GDM1 (cell line): ENCODE measurements at places on chromosomes 1 and 21.

DNA sequence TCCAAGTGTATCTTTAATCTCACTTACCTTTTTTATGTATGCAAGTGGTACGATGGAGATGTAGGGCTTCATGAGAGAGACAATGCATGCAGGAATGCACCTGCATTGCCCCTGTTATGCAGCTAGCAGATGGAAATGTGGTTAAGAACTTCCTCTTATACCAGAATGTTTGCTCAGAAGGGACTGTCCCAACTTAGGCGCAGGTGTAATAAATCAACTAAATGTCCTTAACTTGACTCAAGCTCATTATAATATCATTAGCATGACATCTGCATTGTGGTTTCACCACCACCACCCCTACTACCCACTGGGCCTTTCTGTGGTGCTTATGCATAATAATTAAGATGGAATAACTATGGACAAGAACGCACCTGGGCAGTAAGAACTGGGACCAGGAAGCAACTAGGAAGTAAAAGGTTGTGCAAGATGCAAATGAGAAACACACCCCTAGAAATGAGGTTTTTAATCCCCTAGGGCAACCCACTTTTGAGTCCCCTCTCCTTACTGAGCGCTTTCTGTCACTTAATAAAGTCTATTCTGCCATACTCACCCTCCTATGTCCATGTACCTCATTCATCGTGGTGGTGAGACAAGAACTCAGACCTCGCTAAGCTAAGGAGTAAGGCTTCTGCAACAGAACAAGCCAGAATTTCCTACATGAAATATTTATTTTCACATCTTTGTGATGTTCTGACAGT, 1103.3 kb upstream of the B3GALT2 start:
- no peak for DNase-seq

- DNase-seq, result no peak
Measured at GRCh38 chr1:203488539-203488938, 5.4 kb upstream of the OPTC start.

GRCh38 chr1:223755992-223756775, 43.8 kb downstream of the CAPN2 start:
- DNase-seq, result no peak

DNA sequence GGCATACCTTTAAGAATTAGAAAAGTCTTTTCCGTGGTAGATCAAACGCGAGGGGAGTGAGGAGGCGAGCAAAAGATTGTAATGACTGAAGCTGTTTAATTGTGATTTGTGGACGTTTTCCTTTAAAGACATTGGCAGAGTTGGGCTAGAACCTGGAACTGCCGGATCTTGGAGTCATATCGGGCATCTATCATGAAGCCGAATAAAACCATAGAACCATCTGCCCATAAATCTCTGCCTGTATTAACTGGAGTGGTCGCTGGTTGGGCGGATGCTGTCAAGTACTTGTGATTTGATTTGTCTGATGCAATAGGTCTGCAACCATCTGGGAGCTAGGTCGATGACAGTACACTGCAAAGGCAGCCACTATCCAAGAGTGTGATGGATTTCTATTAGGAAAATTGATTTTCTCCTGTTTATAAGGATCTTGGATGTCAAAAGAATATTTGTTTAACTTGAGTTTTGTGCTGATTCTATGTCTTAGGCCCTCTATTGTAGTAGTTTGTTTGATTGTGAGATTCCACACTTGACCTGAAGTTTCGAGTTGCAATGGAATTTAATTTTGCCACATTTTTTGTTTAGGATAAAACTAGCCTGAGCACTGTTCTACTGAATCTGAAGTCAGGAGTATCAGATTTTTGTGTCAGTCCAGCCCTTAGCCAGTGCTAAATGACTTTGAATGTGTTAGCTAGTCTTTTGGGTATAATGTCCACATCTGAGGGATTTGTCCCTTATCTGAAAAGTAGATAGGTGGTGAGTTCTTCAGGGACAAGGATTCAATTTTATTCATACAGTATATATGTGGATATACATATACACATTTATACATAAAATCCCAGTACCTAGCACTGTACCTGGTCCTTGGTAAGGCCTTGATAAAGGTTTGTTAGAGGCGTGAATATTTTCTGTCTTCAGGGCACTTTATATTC, 1.2 kb downstream of the SARS1 start:
- DNase-seq, result no peak

- DNase-seq, result no peak
Measured at GRCh38 chr1:71630073-71630472, 549.2 kb upstream of the ZRANB2 start.

DNA sequence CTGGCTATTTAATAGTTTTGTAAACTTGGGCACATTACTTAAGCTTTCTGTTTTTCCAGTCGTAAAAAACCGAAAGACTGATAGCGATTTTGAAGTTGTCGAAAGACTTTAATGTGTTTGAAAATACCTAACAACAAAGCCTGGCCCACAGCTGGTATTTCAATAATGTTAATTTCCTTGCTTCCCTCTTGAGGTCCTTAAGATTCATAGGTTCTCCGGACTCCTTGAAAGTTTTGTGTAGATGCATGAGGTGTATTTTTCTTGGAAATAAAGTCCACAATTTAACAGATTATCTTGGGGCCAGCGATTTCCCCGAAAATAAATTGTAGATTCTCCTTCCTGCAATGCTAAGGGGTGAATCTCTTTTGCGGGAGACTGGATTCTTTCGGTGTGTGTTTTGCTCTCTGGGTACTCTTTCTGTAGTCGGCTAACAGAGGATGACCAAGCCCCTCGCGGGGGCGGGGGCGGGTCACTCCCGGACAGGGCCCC, 735 bp upstream of the YTHDF2 start:
- DNase-seq, result no peak

GRCh38 chr1:93450321-93450720, 2.4 kb downstream of the FNBP1L start:
- no peak for DNase-seq

GRCh38 chr21:14523234-14523633, 22.9 kb downstream of the SAMSN1 start:
- peak; percentile 11 for DNase-seq

DNA sequence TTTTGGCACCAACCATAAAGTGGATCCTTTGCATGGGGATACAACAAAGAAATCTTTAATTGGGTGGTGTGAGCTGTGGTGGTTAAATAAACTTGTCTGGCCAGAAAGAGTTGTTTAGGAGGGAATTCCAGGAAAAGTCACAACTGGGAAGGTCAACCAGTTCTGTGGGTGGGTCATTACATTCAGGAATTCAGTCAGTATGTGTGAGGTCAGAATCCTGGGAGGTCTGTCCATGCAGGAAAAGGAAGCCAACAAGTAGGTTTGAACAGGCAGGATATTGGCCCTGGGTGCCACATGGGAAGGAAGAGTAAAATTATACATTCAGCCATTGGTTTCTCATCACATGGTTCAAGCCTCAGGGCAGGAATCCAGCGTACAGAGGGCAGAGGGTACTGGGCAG, 162.3 kb upstream of the ADAMTS5 start:
- no peak for DNase-seq

- DNase-seq, result no peak
Measured at GRCh38 chr21:15259824-15260223, 195.0 kb upstream of the NRIP1 start.
